ENCODE measurements at places on chromosomes 7 and 10.
A peak's percentile ranks its signal among the peaks of the same experiment; 100 is the strongest.

- no peak for DNase-seq
Observed at GRCh38 chr10:98078774-98079173, 48.4 kb upstream of the CRTAC1 start.

GRCh38 chr10:14858338-14858960 is 20.2 kb upstream of the SUV39H2 start:
- no peak for DNase-seq

- DNase-seq = no peak
Observed at GRCh38 chr7:33921216-33921938, 16.0 kb downstream of the BMPER start.

- no peak for DNase-seq
Observed at GRCh38 chr7:102255501-102255900, 31.2 kb upstream of the SH2B2 start.

DNA sequence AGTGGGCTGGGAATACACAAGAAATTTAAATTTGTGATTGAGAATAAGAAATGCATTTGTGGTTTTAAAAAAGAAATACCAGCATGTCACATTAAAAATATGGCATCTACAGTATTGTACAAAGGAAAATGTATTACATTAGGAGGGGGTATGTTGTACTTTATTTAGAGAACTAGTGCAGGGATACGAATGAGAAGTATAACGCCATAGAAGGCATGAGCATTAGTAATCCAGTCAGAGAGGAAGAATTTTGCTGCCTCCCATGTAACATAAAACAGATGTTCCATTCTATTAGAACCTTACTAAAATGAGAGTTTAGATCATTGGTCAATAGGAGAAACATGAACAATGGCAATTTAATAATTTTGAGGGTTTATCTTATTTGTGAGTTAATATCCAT is 182.2 kb downstream of the ADK start:
- no peak for DNase-seq

DNA sequence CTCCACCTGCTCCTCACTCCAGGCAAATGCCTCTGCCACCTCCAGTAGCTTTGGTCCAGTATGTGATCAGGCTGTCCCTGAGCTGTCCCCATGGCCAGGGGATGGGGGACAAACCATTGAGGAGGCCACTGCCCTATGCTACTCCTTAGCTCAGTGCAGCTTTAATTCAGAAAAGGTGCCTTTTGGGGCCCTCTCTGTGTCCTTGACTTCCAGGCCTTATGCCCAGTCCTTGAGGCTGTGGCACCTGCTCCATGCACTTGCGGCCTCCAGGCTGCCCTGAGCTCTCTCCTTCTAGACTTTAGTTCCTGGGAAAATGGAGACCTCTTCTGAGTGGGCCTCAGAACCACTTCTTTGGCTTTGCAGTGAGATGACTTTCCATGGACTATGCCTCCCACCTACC is 650.8 kb upstream of the CELF2 start:
- no peak for DNase-seq

DNA sequence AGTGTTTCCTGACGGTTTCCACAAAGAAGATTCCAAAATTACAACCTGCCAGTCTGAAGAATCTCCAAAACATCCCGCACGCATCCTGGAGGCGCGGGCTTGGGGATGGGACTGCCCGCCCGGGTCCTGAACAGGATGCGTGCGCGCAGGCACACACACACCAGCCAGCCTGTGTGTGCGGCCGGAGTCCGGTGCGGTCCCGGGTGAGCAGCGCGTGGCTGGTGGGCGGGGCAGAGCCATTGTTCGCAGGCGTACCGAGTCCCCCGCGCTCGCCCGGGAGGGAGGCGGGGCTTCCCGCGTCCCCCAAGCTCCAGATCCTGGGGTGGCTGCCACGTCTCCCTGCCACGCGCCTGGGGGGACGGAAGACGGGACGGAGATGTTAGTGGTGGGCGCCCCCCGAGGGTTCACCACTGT is 675 bp upstream of the SCD start:
- DNase-seq = peak; percentile 35

GRCh38 chr7:143519411-143520131 is 41.9 kb downstream of the TAS2R41 start:
- no peak for DNase-seq

GRCh38 chr10:21727452-21728168 is 193.6 kb downstream of the MLLT10 start:
- no peak for DNase-seq

DNA sequence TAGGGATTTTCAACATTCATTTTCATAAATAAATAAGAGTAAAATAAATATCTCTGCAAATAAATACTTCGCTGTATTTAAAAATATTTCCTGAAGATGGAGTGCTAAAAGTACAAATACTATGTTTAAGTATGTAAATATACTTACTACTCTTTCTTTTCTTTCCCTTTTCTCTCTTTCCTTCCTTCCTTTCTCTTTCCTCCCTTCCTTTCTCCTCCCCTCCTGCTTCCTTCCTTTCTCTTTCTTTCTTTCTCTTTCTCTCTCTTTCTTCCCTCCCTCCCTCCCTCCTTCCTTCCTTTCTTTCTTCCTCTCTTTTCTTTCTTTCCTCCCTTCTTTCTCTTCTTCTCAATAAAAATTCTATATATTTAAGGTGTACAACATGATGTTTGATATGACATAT is 496.1 kb downstream of the CCSER2 start:
- DNase-seq = no peak

GRCh38 chr7:112185005-112185834 is 21.0 kb downstream of the DOCK4 start:
- no peak for DNase-seq

DNA sequence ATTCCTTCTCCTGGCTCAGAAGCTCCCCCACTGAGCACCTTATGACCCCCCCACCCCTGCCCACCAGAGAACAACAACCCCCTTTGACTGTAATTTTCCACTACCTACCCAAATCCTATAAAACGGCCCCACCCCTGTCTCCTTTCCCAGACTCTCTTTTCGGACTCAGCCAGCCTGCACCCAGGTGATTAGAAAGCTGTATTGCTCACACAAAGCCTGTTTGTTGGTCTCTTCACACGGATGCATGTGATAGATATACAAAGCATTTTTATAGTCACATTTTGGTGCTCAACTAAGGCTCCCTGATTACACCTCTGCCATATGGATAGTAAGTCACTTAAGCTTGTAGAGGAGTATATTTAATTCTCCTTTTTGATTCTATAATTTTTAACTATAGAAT is 985.8 kb downstream of the REEP3 start:
- DNase-seq = no peak

DNA sequence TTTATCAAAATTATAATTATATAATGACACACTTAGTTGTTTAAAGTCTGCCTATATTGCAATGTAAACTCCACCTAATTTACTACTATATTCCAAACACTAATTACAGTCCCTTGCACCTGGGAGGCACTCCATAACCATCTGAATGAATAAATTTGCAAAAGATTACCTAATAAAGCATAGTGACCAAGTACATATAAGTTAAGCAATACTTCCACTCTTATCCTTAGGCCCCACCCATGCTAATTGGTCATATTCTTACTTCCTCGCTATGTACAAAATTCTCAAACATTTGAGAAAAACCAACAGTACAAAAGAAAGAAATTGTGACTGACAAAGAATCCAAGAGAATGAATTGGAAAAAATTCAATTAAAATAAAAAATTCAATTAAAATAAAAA is 65.3 kb downstream of the ZFAND4 start:
- no peak for DNase-seq

DNA sequence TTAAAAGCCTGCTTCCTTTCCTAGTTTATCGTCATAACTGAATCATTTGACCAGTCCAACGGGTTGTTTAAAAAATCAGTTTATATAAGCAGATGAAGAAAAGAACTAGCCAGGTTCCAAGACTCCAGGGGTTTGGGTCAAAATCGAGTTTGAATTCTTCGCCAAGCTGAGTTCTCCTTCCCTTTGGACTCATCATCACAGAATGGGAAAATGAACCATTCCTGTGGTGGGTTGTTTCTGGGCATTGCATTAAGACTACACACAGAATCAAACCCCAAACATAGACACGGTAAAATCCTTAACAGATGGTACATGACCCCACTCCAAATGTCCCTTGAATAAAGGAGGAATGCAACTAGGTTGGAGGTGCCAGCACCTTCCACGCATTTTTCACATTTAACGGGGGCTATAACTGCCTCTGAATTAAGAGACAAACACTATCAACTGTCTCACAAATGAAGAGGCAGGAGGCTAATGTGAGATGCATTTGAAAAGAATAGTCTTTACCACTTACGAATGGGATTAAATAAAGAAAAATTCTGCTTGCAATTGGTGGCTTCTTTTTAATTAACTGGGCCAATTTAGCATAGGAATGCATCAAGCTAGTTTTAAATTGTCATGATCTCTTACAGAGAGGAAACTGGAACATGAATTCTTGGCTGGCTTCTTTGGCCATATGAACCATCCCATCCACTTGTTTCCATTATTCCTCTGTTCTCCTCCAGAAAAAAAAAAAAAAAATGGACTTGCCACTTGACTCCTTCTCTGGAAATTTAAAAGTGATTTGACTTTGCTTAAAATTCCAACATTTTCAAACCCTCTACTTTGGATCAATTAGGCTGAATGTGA is 61.1 kb downstream of the CHST15 start:
- no peak for DNase-seq

DNA sequence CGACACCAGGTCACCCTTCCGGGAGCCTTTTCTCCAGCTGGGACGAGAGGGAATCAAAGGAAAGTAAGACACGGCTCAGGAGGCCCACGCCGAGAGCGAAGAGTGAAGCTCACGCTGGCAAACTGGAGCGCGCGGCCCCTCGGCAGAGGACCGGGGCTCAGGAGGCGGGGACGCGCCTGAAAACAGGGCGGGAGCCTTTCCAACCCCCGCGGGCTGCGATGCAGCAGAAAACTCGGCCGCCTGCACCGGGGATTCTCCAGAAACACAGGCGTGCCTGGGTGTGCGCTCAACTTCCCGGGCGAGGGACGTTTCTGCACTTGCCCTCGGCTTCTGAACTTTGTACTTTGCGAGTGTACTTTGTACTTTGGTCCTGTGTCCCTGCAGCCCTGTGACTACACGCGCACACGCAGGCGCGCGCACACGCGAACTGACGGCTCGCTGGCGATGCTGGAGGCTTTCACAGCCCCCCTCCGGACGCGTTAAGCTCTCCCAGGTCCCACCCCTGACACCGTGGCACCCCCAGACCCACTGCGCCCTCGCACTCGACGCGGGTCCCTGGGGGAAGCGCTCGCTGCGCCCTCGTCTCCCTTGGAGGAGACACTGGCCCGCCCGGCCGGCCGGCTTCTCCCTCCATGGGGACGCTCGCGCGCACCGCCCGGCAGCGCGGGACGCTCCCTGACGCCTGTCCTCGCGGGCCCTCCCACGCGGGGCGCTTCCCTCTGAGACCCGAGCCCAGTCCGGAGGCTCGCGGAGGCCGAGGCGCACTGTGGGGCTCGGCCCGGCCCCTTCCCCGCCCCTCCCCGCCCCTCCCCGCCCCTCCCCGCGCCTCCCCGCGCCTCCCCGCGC is 588 bp upstream of the PAOX start:
- DNase-seq = no peak

- DNase-seq = no peak
Observed at GRCh38 chr7:3494947-3495346, 193.9 kb downstream of the SDK1 start.

GRCh38 chr7:17015598-17016031 is 133.8 kb upstream of the AGR3 start:
- no peak for DNase-seq

GRCh38 chr10:67794909-67795460 is 43.0 kb downstream of the DNAJC12 start:
- DNase-seq = no peak

GRCh38 chr10:26220901-26221300 is 4.3 kb downstream of the GAD2 start:
- no peak for DNase-seq

DNA sequence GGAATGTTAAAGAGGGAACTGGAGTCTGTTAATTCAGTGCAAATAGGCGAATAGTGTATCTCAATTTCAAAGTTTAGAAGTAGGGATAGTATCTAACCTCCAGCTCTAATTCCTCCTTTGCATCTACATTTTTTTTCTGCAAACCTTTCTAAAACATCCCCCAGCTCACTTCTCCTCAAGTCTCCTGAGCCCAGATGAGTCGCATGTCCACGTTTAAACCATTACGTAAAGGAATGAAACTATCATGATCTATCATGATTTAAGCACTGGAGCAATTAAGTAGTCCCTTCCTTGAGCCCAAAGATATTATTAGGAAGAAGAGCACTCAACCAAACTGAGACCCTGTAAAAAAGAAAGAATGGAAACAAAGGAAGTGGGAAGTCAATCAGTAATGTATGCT is 29.9 kb downstream of the GPR22 start:
- DNase-seq = no peak

- DNase-seq = no peak
Observed at GRCh38 chr7:29077854-29078253, 68.5 kb downstream of the CPVL start.

GRCh38 chr7:158731761-158732160 is 27.2 kb upstream of the NCAPG2 start:
- no peak for DNase-seq

DNA sequence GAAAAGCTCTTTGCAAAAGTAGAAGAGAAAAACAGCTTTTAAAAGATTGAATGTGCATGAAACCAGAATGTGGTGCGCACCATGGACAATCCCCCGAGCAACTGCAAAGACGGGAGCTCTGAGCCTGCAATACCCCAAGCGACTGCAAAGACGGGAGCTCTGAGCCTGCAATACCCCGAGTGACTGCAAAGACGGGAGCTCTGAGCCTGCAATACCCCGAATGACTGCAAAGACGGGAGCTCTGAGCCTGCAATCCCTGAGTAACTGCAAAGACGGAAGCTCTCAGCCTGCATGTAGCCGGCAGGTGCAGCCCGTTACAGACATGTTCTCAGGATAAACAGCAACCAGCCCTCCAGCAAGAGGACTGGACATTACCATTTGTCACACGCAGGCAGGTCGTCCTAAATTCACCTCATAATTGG is 6.2 kb downstream of the ZNF775 start:
- DNase-seq = no peak

DNA sequence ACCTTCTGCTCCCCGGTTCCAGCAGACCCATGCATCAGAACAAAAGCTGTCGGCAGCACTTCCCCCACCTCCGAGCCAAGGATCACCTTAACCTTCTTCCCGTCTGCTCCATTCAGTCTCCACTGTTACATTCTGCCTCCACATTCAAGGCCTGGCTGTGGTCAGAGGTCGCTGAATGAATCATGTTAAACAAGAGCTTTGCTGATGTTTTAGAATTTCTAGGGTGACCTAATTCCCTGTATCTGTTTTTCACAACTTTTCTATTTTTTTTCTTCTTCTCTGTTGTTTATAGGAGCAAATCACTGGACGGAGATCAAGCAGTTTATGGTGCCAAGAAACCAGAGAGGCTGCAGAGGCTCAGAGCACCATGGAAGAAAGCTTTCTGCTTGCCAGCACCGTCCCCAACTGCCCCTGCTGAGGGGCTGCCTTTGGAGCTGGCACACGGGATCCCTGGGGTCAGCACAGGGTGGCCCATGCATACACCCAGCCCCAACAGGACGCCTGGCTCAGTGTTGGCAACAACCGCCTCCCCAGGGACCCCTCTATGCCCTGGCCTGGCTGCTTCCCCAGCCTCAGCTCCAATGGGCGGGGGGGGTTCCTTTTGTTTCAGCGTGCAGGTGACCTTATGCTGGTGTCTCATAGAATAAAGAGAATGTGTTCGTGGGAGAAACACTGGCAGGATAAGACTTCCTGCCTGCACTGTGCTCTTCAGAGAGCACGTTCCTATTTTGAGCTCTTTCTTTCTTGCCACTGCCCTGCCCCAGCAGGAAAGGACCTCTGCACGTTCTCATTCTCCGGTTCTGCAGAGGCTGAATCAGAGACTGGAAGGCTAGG is 182.7 kb upstream of the LYZL2 start:
- DNase-seq = no peak

- no peak for DNase-seq
Observed at GRCh38 chr7:18553605-18554003, 58.1 kb downstream of the HDAC9 start.

Data from stimulated activated CD8-positive, alpha-beta memory T cell treated with anti-CD3 and anti-CD28 coated beads, Interleukin-4, amount 100 ng/mL, for 4 hours (primary cell).